ENCODE measurements at places on chromosomes 4 and X. TPM values are rescaled to one million over a fixed set of nuclear protein-coding genes. Genes with fewer than 3 reads are reported as not detected.
A peak's percentile ranks its signal among the peaks of the same experiment; 100 is the strongest.

DNA sequence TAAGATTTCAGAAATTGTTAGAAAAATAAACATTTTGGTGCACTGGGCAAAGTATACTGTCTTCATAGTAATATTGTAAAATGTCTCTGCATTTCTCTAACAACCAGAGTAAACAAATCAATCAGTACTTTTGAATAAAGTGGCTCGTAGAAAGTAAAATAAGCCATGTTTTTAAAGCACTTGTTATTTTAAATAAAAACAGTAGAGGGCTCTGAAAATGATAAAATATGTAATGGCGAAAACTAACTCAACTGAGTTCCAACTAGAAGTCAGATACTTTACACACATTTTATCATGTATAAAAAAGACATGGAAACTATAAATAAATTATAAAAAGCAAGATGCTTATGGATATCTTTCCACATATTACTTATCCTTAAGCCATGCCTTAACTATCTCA is 1134.4 kb downstream of the PDHA2 start:
- H3K4me3 ChIP-seq = no peak overlapping the region
- H3K27me3 ChIP-seq = no peaks in the 10 kb centered on the region
- DNase-seq = no peak
- no peak overlapping the region for H3K27ac ChIP-seq
- no peaks in the 10 kb centered on the region for H3K36me3 ChIP-seq

GRCh38 chr4:155780775-155781174 is 22.0 kb downstream of the GUCY1B1 start:
- H3K27me3 ChIP-seq = no peaks in the 10 kb centered on the region
- H3K4me3 ChIP-seq = no peak overlapping the region
- H3K27ac ChIP-seq = no peak overlapping the region
- DNase-seq = no peak
- no peaks in the 10 kb centered on the region for H3K36me3 ChIP-seq
- H3K4me1 ChIP-seq = peaks cover 20% of the 10 kb centered on the region

DNA sequence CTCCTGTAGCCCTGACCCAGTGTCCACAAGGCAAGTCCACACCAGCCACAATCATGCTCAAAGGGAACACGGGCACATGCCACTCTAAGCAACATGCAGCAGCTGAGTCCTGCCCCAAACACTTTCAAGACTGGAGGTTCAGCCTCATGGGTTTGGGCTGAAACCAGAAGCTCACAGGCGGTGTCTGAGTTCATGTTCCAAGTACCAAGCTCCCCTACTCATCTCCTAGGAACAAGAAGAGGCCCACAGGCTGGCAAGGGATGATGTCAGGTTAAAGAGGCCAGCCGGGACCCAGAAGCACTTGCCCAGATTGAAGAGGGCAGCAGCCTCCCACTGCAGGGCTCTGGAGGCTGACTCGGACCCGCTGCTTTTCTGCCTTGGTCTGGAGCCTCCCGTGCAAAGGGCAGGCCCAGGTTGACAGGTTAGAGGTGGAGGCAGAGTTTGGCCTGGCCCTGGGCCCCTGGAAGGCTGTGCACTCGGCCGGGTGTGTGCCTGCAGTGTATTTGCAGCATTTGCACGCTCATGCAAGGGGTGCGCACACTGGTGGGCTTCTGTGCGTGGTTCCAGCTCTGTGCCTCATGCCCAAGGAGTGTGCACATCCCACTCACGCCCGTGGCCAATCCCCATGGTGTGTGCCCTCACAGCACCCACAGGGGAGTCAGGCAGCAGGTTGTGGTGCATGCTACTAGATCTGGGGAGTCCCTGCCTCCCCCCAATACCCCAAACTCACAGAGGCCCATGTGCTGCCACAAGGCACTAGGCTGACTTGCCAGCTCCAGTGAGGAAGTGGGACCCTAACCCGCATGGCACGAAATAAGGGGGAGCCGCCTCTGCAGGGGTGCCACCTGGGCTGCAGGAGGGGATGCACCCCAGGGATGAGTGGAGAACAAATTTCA is 2.4 kb downstream of the HMX1 start:
- no peak overlapping the region for H3K27ac ChIP-seq
- no peaks in the 10 kb centered on the region for H3K36me3 ChIP-seq
- H3K4me1 ChIP-seq = peaks cover 10% of the 10 kb centered on the region
- no peak overlapping the region for H3K4me3 ChIP-seq
- no peak for DNase-seq

The TMEM156 gene
- total RNA-seq = 1.2 TPM

DNA sequence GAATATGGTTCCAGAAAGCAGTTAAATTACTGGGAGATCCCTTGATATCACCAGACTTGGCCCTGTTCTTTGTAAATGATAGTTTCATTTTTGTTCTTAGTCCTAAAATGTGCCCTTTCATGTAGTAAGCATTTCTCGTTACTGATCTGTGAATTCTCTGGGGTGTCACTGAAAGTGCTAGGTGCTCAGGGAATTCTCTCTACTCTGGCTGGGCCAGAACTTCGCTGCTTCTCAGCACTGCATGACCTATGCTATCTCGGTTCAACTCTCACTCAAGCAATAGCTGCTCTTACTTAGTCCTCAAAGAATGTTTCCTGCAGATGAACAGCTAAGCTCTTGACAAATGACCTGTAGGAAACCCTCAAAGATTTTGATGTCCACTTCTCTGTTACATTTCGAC is 1144.3 kb downstream of the ADGRL3 start:
- DNase-seq = no peak
- no peak overlapping the region for H3K27ac ChIP-seq
- H3K4me3 ChIP-seq = no peak overlapping the region
- no peaks in the 10 kb centered on the region for H3K4me1 ChIP-seq
- H3K36me3 ChIP-seq = no peaks in the 10 kb centered on the region

- no peaks in the 10 kb centered on the region for H3K27me3 ChIP-seq
- DNase-seq = no peak
- no peak overlapping the region for H3K27ac ChIP-seq
- no peak overlapping the region for H3K4me3 ChIP-seq
- no peaks in the 10 kb centered on the region for H3K36me3 ChIP-seq
- no peaks in the 10 kb centered on the region for H3K4me1 ChIP-seq
Observed at GRCh38 chrX:107581923-107582322, 46.4 kb upstream of the PRPS1 start.

DNA sequence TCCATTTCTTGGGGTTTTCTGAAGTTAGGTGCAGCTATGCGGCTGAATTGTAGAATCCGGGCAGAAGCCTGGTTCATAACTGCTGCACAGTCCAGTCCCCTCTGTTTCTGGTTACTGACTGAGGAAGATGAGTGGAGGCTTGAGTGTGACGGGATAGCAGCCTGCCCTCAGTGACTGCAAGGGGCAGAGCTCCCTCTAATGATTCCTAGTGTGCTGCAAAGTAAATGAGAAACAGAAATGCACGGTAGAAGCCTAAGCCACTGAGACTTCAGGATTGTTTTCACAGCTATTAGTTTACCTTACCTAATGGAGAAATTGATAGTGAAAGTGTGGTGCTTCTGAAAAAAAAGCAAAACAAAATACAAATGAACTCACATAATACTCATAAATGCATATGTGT is 189.2 kb downstream of the GPM6A start:
- H3K36me3 ChIP-seq = no peaks in the 10 kb centered on the region
- H3K27me3 ChIP-seq = no peaks in the 10 kb centered on the region
- no peak overlapping the region for H3K4me3 ChIP-seq
- no peaks in the 10 kb centered on the region for H3K4me1 ChIP-seq

DNA sequence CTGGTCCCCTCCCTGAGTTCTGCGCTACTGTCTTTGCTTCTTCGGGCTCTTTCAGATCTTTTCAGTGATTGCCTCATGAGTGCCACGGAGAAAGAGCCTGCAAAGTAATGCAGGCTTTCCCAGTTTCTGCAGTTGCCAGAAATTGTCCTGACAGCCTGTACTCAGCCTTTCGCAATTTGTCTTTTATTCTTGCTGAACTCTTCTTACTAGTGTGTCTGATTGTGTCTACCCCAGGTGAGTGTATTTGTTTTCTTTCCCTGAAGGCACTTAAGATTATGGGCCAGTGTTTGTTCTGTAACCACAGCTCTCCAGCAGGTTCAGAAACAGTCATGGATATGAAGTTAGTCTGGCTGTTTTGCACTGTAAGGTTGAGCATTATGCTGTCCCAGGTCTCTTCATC is 47.1 kb downstream of the FAM193A start:
- H3K4me3 ChIP-seq = no peak overlapping the region
- peaks cover 57% of the 10 kb centered on the region for H3K4me1 ChIP-seq
- peak; percentile 66 for DNase-seq
- H3K27me3 ChIP-seq = no peaks in the 10 kb centered on the region
- H3K27ac ChIP-seq = peak overlapping the region; percentile 49

DNA sequence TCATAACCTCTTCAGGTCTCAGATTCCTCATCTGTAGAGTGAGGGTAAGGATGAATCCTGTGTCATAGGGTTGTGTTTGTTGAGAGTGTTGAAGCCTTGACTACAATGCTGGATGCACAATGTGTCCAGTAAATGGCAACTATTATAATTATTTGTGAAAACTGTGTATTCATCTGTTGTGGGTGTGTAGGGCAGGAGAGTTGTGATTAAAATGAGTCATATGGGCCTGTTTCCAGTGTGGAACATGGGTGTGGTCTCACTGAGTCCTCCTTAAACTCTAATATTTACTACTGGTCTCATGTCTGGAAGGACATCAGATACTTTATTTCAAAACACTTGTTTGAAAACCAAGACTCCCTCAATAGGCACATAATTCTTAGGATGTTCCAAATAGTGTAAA is 208.5 kb upstream of the CASK start:
- H3K4me1 ChIP-seq = no peaks in the 10 kb centered on the region
- H3K27ac ChIP-seq = no peak overlapping the region
- H3K36me3 ChIP-seq = no peaks in the 10 kb centered on the region
- H3K4me3 ChIP-seq = no peak overlapping the region

- no peak overlapping the region for H3K4me3 ChIP-seq
- no peaks in the 10 kb centered on the region for H3K36me3 ChIP-seq
- H3K27ac ChIP-seq = no peak overlapping the region
- DNase-seq = no peak
- H3K27me3 ChIP-seq = no peaks in the 10 kb centered on the region
- H3K4me1 ChIP-seq = no peaks in the 10 kb centered on the region
Observed at GRCh38 chr4:18197467-18197866, 175.9 kb upstream of the LCORL start.

DNA sequence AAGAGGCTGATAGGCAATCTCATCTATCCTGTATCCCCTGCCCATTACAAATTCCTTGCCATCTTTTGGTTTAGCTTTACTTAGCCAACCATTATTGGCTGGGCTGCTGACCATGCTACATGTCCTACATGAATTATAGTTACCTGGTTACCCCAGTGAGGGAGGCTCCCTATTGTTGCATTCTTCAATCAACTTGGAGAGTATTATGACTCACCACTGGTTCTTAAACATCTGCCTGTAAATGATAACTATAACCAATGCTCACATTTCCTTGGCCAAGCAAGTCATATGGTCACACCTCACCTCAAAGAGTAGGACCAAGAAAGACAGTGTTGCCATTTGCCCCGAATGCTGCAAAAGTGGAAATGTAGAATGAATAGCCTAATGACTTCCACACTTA is 297.6 kb downstream of the IL15 start:
- H3K4me1 ChIP-seq = no peaks in the 10 kb centered on the region
- no peak overlapping the region for H3K27ac ChIP-seq
- no peaks in the 10 kb centered on the region for H3K36me3 ChIP-seq
- H3K27me3 ChIP-seq = no peaks in the 10 kb centered on the region

- no peak overlapping the region for H3K4me3 ChIP-seq
- H3K27ac ChIP-seq = no peak overlapping the region
- H3K27me3 ChIP-seq = no peaks in the 10 kb centered on the region
- no peaks in the 10 kb centered on the region for H3K36me3 ChIP-seq
- no peak for DNase-seq
- no peaks in the 10 kb centered on the region for H3K4me1 ChIP-seq
Observed at GRCh38 chr4:73006286-73006990, 63.1 kb downstream of the COX18 start.

GRCh38 chr4:81166458-81167160 is 48.4 kb downstream of the PRKG2 start:
- DNase-seq = no peak
- H3K27ac ChIP-seq = no peak overlapping the region
- H3K4me1 ChIP-seq = no peaks in the 10 kb centered on the region
- H3K4me3 ChIP-seq = no peak overlapping the region

DNA sequence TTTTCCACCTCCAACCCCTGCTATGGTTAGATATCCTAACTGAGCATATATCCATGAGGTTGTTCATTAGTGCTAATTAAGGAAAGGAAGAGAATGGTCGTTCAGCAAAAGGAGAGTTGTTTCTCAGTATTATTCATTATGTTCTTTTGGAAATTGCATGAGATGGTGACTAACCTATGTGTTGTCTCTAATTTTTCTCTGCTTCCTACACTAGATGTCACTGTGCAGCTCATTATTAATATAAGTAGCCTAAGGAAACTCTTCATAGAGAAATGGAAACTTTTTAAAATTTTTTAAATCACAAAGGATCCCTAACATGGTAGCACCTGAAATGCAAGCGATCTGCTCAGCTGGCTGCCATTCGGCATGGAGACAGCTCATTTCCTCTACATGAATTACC is 67.7 kb upstream of the FAM9A start:
- H3K27ac ChIP-seq = no peak overlapping the region
- no peak for DNase-seq
- no peaks in the 10 kb centered on the region for H3K27me3 ChIP-seq
- no peak overlapping the region for H3K4me3 ChIP-seq
- H3K4me1 ChIP-seq = no peaks in the 10 kb centered on the region

DNA sequence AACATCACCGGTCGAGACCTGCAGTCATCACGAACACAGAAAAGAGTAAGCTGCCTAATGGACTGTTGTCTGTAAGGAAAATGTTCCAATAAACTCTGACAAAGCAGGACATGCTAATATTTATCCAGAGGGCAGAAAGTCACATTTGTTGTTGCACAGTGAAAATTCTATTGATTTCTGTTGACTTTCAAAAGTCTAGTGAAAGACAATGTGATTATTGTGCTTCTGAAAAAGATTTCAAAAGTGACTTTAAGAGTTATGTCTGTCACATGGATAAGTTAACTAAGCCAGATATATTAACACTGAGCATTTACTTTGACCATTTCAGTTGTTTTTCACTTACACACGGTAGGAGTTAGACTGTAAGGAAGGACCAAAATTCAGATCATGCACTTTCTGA is 9.3 kb upstream of the RFC1 start:
- no peak for DNase-seq
- no peaks in the 10 kb centered on the region for H3K27me3 ChIP-seq
- no peaks in the 10 kb centered on the region for H3K4me1 ChIP-seq

- no peaks in the 10 kb centered on the region for H3K4me1 ChIP-seq
- DNase-seq = no peak
- H3K27ac ChIP-seq = no peak overlapping the region
- H3K4me3 ChIP-seq = no peak overlapping the region
- H3K36me3 ChIP-seq = no peaks in the 10 kb centered on the region
- no peaks in the 10 kb centered on the region for H3K27me3 ChIP-seq
Observed at GRCh38 chr4:57633212-57633859, 523.2 kb upstream of the IGFBP7 start.

The CNGA1 gene
- 0.87 TPM for total RNA-seq
